ENCODE measurements at places on chromosomes 1 and 21.

GRCh38 chr1:9352377-9353134, 59.9 kb downstream of the SPSB1 start:
- no peak for DNase-seq

- DNase-seq, result no peak
These were observed 45.1 kb downstream of the RRAGC start for GRCh38 chr1:38814444-38814983.

DNA sequence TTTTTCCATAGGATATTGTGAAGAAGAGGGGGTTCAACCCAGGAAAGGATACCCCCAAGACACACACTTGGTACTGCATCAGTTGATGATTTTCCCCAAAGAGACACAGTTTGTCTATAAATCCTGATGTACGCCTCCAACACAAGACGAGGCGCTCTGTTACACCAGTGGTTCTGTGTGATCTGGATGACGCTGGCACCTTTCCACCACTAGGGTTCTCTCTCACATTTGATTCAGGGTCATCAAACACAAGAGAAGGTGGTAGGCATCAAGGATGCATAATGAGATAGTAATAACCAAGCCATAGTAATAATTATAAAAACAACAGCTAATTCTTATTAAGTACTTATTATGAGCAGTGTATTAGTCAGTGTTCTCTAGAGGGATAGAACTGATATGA, 508.8 kb upstream of the ZP4 start:
- DNase-seq, result no peak

DNA sequence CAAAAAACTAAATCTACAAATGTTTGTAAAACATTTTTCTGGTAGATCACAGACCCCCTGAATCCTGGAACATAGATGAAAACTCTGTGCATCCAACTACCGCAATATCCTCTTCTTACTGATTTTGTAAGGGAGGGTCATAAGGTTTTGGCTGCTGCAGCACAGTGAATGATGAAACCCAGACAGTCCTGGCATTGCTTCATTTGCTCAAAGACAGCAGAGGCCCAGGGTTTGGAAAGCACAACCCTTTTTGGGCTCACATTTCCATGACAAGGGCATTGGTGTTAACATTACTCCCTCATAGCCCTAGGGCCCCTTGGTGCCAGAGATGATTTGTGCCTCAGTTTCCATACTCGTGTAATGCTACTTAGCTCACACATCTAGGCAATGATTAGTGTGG, 51.2 kb downstream of the PLXNA2 start:
- DNase-seq, result no peak

DNA sequence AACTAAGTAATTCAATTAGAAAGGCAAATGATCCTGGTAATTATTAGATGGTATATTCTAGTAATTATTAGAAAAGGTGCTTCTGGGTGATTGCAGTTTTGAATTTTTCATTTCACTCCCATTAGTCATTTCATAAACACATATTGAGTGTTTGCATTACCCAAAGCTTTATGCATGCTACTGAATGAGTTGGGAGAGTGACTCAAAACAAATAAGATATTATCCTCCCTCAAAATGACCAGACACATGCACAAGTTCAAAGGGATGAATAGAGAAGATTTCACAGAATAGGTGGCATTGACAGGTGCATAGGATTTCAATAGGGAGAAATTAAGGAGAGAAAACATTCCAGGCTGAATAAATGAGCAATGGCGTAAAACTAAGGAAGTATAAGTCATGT, 84.7 kb downstream of the PHTF1 start:
- no peak for DNase-seq

GRCh38 chr1:27957655-27958054, 2.1 kb upstream of the XKR8 start:
- no peak for DNase-seq

- no peak for DNase-seq
These were observed 37.5 kb upstream of the HOOK1 start for GRCh38 chr1:59776960-59777852.

GRCh38 chr1:236491469-236492136, 32.2 kb upstream of the LGALS8 start:
- DNase-seq, result no peak

DNA sequence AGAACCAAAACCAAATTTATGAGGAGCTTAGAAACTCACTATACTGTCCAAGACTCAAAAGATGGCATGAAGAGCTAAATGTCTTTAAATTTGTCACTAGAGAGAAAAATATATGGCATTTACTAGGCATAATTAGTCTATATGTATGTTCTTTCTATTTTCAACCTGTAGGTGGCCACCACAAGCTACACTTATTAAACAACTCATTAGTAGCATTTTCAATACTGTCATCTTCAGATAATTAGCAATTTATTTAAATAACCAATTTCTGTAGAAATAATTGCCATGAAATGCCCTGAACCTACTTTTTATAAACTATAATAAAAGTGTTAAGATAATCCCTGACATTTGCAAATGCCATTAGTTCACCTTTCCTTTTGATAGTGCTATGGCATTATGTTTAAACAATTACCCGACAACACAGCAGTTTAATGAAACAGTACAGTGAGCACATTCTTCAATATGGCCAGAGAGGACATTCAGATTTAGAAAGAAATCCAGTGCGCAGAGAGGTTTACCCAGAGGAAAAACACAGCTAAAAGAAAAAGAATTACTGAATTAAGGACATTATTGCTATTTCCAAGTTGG, 522.5 kb downstream of the PTBP2 start:
- no peak for DNase-seq

- peak; percentile 13 for DNase-seq
These were observed 47.4 kb upstream of the PRDX6 start for GRCh38 chr1:173429471-173430402.

DNA sequence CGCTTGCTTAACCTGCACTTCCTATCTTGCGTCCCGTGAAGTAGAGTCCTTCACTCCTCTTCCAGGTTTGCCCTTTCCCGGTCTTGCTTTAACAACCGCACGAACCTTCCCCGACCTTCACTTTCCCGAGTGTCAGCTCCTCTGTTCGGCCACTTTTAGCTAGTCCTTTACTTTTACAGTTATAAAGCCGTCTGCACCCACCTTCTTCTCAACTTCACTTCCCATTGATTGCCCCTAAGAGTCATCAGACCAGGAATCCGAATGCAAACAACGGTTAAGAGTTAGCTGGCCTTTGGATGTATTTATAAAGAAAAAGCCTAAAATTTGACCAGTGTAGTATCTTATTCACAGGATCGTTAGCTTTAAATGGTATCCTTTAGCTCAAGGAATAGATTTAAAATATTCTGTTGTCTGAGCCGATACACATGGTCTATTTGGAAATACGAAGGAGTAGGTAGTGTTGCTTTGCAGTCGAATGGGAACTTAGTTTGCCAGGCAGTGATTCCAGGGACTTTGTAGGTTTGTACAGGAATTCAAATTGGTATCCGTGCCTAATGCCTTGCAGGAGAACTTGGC, 1.4 kb downstream of the PPP2R5A start:
- DNase-seq, result no peak

DNA sequence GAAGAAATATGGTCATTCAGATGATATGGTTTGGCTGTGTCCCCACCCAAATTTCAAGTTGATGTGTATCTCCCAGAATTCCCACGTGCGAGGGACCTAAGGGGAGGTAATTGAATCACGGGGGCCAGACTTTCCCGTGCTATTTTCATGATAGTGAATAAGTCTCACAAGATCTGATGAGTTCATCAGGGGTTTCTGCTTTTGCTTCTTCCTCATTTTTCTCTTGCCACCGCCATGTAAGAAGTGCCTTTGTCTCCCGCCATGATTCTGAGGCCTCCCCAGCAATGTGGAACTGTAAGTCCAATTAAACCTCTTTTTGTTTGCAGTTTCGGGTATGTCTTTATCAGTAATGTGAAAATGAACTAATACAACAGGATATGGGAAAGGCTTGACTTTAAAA, 1.4 kb upstream of the DPM3 start:
- no peak for DNase-seq

Data from stimulated activated CD4-positive, alpha-beta T cell treated with anti-CD3 and anti-CD28 coated beads, TNF-alpha, amount 100 ng/mL, for 4 hours (primary cell).